ENCODE measurements at places on chromosomes 7 and 10.

GRCh38 chr10:97729014-97729413, 7.9 kb upstream of the ZFYVE27 start:
- DNase-seq = no peak

GRCh38 chr10:29969255-29970011, 90.0 kb downstream of the JCAD start:
- DNase-seq = no peak

GRCh38 chr7:94133460-94133859, 129.3 kb upstream of the BET1 start:
- no peak for DNase-seq

DNA sequence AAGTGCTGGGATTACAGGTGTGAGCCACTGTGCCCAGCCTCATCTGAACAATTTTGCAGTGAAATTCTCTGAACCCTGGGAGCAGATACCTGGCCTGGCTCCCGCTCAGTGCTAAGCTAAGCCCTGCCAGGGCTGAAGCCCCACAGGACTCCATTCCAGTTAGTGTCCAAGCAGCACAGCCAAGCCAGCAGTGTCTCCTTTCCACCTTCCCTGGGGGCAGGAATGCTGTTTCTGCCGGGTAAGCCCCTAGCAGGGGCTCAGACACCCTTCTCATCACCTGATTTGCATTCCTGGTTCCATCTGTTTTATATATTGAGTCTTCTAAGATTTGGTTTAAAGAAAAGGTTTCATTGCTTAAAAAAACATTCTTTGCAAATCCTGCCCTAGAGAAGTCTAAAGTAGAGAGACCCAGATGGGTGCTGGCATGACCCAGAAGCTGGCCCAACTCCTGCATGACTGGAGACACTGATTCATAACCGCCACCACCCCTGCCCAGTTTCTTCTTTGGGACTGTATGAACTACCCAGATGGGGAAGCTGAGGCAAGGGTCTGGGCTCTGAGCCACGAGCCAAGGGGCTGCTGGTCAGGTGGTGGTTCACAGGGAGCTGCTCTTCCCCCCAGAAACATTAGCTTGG, 14.0 kb downstream of the SLC13A4 start:
- DNase-seq = no peak

- no peak for DNase-seq
Measured at GRCh38 chr10:58967551-58968388, 208.7 kb upstream of the PHYHIPL start.

- DNase-seq = no peak
Measured at GRCh38 chr7:95674101-95674500, 77.8 kb upstream of the PDK4 start.

GRCh38 chr7:108147031-108147563, 16.9 kb upstream of the LAMB4 start:
- DNase-seq = no peak

- no peak for DNase-seq
Measured at GRCh38 chr7:155337946-155338631, 40.4 kb downstream of the INSIG1 start.

- no peak for DNase-seq
Measured at GRCh38 chr10:83229991-83230390, 909.3 kb upstream of the GHITM start.

- DNase-seq = no peak
Measured at GRCh38 chr10:129491123-129491734, 24.2 kb downstream of the MGMT start.

GRCh38 chr10:94991243-94991888, 52.9 kb downstream of the CYP2C9 start:
- no peak for DNase-seq

GRCh38 chr10:73908853-73909539, 1.9 kb upstream of the PLAU start:
- peak; percentile 38 for DNase-seq

GRCh38 chr7:75888464-75889222, 9.8 kb downstream of the RHBDD2 start:
- no peak for DNase-seq

- no peak for DNase-seq
Measured at GRCh38 chr10:24907956-24908355, 44.5 kb downstream of the PRTFDC1 start.

DNA sequence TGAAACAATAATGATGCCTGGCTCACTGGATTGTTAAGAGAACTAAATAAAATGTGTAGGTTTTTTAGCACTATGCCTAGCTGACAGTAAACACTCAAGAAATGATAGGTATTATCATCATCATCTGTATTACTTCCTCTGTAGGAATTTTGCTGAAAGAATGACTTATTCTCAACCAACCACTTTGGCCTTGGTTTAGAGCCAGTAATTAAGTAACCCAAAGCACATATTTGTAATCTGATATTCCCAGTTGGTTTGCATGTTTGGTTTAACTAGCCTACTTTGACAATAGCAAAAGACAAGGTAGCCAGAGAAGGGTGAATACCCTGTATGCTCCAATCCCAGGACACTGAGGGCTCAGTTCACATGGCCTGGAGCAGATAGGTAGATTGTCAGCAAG, 34.4 kb downstream of the BCAP29 start:
- no peak for DNase-seq

DNA sequence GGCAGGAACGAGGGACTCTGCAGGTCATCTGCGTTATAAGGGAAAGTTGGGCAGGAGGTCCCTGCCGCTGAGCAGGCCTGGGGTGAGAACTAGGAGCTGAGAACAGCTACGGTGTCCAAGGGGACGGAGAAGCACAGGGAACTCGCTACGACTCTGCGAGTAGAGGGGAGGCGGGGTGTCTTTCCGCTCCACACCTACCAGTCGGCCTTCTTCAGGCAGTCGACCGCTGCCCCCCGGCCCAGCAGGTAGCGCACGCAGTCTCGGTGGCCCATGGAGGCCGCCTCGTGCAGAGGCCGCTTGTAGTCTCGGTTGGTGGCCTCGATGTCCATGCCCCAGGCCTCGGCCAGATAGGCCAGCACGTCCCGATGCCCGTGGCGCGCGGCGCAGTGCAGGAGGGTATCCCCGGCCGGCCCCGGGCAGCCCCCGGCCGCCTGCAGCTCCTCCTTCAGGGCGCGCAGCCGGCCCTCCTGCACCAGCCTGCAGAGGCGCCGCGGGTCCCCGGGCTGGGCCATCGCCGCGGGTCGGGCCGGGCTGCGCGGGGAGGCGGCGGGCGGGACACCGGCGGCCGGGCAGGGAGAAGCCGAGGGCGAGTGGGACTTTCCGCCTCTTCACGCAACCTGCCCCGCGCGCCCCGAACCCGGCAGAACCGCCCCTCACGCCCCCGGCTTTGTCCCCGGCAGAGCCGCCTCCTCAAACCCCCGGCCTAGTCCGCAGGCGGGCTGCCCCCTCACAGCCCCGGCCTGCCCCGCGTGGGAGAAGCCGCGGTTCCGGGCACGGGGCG, 660 bp downstream of the ANKRD16 start:
- DNase-seq = no peak

DNA sequence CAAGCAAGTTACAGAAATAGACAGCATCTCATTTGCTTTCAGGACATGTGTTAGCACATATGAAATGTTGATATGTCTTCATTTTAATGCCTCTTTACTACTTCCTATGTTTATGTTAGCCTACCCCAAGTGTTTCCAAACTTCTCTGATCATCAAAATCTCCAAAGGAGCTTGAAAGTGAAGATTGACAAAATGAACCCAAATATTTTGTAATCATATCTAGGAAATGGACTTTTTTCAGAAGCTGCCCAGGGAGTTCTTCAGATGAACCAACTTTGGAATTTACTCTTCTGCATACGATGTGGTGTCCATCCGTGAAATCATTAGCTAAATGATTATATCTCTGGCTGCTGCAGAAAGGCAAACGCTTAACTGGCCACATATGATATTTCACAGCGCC, 101.2 kb upstream of the AOAH start:
- DNase-seq = no peak

GRCh38 chr7:90692947-90693346, 96.8 kb downstream of the CDK14 start:
- no peak for DNase-seq

Measured in GM19239 (cell line).